Stimulated activated CD4-positive, alpha-beta T cell treated with anti-CD3 and anti-CD28 coated beads, TNF-alpha, amount 100 ng/mL, for 1 hour (primary cell): ENCODE measurements at places on chromosomes 12 and 14.

DNA sequence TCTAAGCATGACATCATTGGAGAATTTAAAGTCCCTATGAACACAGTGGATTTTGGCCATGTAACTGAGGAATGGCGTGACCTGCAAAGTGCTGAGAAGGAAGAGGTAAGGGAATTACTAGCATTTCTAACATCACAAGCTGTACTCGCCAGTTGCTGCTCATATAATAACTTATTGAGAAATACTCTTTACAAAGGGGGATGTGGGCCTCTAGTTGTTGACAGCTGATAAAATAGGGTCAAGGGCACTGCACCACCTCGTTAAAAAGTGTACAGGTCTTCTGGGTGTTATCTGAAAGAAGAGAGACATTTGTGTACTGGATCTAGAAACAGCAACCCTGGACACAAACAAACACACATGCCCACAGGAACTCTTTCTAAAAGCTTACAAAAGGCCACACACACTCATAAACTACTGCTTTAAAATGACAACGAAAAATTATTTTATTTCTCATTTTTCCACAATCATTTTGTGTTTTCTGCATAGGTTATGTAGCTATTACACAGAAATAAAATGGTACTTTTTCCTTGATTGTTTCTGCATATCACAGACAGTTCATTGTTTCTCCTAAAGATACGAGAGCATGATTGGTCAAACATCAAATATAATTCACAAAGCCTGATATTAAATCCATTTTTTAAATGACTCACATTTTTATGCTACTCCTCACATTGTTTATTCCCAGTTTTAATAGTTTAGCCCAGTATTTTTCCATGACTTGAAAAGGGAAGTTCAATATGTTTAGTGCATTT, 391.1 kb downstream of the PAWR start:
- no peak for DNase-seq

- no peak for DNase-seq
Observed at GRCh38 chr12:99388671-99389195, 258.8 kb upstream of the GARIN6 start.

DNA sequence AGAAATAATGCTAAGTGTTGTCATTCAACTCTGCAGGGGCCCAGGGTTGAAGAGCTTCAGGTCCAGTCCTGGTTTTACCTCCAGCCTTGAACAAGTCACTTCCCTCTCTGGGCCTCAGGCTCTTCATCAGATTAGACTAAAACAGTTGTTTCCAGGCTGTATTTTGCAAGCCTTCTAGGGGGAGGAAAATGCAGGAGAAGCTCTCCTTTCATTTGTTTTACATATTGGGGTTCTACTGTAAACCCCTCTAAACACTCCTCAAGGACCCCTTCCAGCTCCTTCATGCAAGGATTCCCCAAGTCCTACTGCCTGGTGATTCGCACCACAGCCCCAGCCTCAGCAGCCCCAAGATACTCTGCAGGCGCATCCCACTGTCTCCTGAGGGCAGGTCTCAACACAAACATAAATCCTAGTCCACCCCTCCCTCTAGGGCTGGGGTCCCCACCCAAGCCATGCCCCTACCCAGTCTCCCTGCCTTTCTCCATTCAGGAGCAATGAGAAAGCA, 2.7 kb downstream of the SDR9C7 start:
- no peak for DNase-seq

GRCh38 chr12:23830210-23830609, 119.3 kb downstream of the SOX5 start:
- no peak for DNase-seq
